ENCODE measurements at places on chromosomes 7 and 10.

- DNase-seq: no peak
Observed at GRCh38 chr7:44184206-44184872, 4.9 kb downstream of the GCK start.

DNA sequence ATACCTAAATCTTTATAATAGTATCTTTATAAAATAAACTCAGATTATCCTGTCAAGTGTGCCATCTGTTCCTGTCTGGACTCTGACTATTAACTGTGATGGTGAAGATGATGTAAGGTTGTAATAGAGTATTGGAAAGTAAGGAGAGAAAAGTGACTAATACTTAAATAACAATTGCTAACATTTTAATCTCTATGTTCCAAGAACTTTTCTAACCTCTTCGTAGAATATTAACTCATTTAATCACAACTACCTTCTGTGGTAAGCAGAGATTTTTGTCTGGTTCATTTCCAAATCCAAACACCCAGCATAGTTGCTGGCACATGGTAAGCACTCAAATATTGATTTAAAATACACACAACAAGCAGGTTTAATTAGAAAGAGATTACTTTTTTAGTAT lies 2.5 kb downstream of the TNPO3 start:
- DNase-seq: no peak

DNA sequence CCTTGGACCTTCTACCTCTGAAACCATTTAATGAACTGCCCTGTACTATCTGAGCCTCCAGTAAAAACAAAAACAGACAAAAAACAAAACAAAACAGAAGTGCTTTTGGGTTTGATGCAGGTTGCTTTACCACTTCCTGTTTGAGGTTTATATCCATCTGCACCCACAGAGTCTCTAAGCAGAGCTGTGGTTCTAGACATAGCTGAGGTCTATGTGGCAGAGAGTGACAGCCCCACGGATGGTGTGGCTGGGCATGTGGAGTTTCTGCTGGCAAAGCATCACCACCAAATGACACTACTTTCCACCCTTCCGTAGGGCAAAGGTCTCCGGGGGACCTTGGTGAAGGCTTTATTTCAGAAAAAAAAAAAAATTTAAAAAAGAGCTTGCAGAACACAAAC lies 754.2 kb downstream of the GRID1 start:
- peak; percentile 44 for DNase-seq

DNA sequence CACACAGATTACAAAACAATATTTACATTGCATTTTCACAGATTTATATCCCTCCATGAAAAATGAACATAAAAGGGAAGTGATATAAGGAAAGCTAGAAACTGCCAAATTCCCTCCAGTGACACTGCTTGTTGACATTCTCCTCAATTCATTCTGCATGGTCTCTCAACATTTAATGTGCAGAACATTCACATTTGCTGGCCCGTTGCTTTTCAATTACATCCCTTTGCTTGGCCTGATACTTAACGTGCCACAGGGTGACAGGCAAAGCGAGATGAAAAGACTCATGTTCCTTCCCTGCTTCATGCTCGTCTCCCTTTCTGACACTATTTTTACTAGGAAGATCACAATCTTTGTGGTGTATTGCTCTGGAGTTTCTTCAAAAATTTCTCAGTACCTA lies 1019.7 kb upstream of the LRRN3 start:
- DNase-seq: no peak

All from OCI-LY7 (cell line).